ENCODE measurements at places on chromosomes 7 and 10.

DNA sequence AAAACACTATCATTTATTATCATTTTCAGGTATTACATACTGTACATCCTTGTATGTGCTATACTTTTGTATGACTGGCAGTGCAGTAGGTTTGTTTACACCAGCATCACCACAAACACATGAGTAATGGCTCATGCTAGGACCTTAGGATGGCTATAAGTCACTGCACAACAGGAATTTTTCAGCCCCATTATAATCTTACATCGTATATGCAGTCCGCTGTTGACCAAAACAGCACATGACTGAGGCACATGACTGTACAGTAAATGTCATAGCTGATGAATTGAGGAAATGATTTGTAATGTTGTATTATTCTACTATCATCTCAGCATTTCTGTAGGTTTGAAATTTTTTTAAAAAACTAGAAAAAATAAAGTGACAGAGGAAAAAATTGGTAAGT is 38.6 kb downstream of the BPGM start:
- no peak for DNase-seq

- no peak for DNase-seq
Measured at GRCh38 chr7:45155941-45156340, 1.6 kb upstream of the RAMP3 start.

DNA sequence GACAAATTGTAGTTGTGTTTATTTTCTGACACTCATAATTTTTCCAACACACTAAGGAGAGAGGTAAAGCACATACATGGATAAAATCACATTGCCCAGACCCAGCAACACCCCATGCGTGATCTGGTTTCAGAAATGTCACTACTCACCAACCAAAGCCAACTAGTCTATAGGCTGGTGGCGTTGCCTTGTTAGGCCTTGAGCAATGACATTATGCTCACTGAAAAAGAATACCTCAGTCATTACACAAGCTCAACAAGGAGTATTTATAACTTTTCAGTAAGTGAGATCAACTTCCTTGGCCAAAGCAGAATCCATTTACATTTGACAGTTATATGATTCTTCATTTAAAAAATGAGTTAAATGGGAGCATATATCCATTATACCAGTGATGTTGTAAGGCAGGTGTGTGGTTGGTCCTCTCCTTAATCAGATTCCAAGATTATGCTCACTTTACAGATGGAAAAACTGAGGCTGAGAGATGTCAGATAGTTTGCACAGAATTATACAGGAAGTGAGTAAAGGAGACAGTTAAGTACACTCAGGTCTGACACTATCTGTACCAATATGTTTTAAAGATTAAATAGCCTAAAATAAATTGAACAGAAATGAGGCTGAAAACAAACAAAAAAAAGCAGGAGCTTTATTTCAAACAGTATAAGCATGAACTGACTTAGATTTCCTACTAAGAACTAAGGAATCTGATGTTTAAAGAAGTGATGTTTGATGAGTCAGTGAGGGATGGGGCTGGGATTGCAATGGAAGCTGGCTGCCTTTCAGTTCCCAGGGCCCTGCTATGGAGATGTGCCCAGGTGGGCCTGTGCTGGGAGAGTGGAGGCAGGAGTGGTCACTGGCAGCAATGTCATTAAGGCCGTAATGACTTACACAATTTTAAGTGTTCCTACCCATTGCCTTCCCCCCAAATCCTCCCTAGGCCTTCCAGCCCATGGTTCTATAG is 118.3 kb downstream of the RAPGEF5 start:
- no peak for DNase-seq

GRCh38 chr7:131546126-131546525 is 10.3 kb downstream of the PODXL start:
- DNase-seq = peak; percentile 96

DNA sequence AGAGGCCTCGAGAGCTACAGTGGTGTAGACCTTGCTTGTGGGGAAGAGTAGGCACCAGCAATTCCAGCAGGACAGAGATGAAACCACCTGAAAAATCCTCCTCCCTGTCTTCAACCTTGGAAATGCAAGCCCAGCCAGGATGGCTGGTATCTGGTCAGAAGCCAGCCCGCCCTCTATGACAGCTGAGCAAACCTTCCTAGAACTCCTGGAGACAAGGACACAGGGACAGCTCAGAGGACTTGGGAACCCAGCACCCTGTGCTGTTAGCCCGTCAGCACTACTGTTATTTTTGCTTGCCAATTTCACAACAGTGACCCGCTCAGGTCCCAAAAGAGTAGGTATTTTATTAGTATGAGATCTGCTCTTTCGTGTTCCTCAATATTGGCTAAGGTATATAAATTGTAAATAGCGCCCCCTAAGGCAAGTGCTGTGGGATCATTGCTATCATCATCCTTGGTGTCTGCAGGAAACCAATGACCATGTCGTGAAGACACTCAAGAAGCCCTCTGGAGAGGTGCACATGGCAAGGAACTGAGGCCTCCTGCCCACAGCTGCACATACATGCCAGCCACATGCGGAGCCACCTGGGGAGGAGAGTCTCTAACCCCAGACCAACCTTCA is 156.5 kb upstream of the CHST15 start:
- DNase-seq = no peak

DNA sequence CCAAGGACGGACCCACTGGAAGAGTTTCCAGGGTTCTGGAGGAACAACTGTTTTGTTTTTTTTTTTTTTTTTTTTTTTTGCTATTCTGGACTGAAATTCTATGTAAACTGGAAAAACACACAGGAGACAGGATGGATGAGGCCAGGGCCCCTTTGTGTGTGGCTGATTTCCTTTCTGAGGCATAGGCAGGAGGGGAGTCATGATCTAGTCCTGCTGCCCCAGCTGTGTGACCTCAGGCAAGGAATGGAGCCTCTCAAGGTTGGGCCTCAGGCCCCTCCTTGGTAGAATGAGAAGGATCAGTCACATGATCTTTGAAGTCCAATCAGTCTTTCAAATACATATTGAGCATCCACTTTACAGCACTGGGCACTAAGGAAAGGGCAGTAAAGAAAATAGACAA is 87.6 kb downstream of the SH3PXD2A start:
- no peak for DNase-seq

DNA sequence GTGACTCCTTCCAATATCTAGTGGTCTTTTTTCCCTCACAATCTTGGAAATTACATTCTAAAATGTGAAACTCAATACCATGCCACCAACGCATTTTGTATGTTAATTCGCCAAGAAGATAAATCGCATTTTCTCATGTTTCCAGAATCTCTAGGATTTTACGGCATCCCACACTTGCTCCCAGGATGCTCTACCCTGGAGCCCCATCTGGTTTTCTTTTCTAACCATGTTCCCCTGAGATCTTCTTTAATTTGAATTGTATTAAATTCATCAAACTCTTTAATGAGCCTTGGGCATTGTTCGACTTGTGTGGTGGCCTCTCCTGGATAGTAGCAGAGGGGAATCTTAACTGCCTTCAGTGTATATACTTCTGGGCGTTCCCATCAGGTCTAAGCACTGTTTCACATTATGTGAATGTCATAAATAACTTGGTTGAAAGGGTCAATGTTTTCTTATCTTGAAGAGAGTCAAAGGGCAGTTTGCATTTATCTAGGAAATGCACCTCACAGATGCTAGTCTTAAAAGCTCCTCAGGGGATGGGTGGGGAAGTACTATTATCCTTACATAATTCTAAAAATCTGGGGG is 169.1 kb upstream of the MEOX2 start:
- no peak for DNase-seq

DNA sequence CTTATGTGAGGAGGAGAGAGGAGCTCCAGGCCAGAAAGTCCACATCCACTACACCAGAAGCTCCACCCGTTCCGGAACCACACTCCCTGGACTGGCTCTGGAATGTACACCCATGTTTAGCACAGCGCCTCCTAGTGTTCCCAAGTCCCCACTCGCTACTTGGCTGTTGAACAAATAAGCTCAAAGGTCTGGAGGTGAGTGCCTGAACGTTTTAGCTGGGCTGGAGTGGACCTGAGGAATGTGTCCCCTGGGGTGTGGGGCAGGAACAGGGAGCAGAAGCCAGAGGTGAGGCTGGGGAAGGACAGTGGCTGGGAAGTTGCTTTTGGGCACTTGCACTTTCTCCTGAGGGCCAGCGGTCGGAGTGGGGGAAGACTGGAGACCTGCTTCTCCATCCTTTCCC is 164.1 kb upstream of the CDCA7L start:
- no peak for DNase-seq

DNA sequence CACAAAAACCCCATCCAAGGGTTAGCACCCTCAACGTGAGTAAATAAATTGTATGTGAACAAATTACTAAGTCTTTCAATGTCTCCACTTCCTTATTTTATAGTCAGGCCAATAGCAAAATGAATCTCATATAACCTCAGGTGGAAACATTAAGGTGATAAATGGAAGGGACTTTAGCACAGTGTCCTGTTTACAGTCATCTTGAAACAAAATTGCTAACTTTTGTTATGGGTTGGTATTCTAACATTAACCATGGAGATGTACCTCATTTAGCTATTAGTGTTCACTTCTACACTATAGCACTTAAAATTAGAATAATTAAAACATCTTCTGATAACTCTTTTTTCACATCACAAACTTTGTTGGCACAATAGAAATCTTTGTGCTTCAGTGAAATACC is 255.8 kb upstream of the CNTNAP2 start:
- no peak for DNase-seq

DNA sequence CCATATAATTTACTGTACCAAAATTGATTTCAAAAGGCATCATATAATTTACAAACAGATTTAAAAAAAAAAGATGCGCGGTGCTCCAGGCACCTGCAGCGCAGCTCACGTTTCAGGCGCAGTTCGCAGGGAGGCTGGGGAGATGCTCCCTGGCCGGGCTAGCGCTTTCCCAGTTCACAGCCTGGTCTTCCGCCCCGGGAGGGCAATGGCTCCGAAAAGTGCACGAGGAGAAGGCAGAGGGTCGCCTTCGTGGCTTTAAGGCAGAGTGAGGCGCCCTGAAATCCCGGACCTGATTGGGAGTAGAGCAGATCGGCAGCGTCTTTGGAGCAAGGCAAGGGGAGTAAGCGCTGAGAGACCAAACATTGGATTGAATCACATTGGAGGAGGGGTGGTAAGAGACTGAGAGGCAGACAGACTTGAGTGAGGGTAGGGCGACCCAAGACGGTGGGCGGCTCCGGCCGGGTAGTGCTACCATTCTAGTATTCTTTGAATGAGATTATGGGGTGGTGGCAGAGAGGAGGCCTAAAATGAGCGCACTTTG is 1.5 kb downstream of the NEUROG3 start:
- DNase-seq = no peak

GRCh38 chr7:80630608-80631405 is 7.6 kb upstream of the CD36 start:
- peak; percentile 62 for DNase-seq

DNA sequence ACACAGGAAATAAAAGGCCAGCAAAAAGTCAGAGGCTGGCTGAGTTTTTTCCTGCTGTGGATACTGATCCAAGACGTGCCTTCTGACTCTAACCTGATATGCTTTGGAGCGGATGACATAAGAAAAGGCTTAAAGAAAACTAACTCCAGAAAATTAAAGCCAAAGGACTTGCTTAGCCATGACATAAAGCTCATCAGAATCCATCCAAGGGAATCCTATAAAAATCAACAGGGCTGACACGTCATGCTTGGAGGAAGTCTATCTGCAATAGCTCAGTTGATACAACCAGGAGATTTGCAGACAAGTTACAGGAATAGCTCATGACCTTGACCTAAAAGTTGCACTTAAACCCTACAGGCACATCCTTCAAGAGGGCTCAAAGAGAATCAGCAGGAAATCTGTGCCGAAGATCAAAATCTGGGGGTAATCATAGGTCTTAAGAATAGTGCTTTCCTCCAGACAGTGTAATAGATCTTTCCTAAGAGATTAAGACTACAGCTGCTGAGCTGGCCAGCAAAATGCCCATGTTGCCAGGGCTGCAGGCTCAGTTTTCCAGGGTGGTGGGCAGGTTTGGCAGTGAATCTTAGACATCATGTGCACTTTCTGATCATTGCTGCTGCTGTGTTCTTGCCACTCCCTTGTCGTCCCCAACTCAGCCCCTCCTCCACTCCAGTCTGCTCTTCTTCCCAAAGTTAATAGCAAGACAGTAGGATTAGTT is 111.5 kb upstream of the SVIL start:
- DNase-seq = no peak

GRCh38 chr10:75858339-75858738 is 426.9 kb downstream of the LRMDA start:
- no peak for DNase-seq

DNA sequence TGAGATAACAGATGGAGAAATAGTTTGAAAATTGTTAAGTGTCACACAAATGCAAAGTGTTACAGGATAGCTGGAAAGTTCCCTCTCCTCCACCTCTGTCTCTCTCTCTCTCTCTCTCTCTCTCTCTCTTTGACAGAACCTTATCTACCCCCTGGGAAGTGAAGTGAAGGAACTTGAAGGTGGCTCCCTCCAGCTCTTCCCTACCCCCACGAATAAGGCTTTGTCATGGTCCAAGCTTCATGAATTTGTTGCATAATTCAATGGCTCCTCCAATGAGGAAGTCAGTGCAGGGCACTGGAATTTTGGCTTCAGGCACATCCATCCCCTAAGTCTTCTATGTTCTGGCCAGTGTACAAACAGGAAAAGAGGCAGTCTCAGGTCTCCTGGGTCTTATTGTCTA is 66.4 kb downstream of the CDHR3 start:
- no peak for DNase-seq

GRCh38 chr10:118394301-118395200 is 52.4 kb upstream of the FAM204A start:
- no peak for DNase-seq
